ENCODE measurements at places on chromosomes 3 and 15. TPM values are rescaled to one million over a fixed set of nuclear protein-coding genes. Genes with fewer than 3 reads are reported as not detected.
A peak's percentile ranks its signal among the peaks of the same experiment; 100 is the strongest.

Gene MST1R
- total RNA-seq, result 0.38 TPM

- DNase-seq, result no peak
Measured at GRCh38 chr3:8204853-8205650, 296.6 kb upstream of the LMCD1 start.

DNA sequence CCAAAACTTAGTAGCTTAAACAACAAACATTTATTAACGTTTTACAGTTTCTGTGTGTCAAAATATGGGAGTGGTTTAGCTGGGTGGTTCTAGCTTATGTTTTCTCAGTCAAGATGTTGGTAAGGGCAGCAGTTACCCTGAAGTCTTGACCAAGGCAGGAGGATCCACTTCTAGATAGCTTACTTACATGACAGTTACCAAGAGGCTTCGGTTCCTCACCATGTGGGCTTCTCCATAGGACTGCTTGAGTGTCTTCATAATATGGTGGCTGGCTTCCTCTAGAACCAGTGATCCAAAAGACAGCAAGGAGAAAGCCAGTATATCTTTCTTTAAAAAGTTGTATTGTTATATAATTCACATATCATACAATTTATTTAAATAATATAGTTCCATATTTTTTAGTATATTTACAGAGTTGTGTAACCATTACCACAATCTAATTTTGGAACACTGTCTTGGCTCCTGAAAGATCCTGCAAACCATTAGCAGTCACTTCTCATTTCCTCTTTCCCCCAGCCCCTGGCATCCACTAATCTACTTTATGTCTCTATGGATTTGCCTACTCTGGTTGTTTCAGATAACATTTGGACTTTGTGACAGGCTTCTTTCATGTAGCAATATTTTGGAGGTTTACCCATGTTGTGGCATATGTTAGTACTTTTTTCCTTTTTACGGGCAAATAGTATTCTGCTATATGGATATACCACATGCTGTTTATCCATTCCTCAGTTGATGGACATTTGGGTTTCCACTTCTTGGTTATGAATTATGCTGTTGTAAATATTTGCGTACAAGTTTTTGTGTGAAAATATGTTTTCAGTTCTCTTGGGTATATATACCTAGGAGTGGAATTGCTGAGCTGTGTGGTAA, 33.3 kb downstream of the MAPK6 start:
- DNase-seq, result no peak

DNA sequence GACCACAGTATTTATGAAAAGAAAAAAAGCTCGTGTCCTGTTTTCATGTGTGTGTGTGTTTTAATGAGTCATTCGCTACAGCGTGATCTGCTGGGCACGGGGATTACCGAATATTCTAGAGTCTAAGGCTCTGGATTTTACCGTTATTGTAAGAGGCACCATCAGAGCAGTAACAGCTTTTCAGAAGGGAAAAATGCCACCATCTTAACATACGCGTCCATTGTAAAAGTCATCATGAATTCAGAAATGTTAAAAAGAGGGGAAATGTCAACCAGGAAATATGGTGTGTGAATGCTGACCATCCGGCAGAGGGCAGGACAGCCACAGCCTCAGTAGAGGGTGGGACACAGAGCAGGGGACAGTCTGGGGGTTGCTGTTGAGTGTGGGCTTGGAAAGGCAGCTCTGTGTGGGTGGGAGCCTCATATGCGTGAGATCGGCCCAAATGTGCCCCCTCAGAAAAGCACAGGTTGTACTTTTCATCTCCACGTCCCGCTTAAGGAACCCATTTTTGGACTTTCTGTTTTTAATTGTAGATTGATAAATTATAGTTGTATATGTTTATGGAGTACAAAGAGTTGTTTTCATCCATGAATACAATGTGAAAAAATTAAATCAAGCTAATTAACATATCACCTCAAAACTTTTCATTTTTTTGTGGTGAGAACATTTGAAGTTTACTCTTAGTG, 69.6 kb downstream of the ASB7 start:
- peak; percentile 5 for DNase-seq
